ENCODE measurements at places on chromosomes 5 and 9.
A peak's percentile ranks its signal among the peaks of the same experiment; 100 is the strongest.

- DNase-seq = no peak
Measured at GRCh38 chr9:119418721-119419120, 49.5 kb upstream of the BRINP1 start.

- no peak for DNase-seq
Measured at GRCh38 chr5:111121926-111122325, 29.8 kb downstream of the WDR36 start.

DNA sequence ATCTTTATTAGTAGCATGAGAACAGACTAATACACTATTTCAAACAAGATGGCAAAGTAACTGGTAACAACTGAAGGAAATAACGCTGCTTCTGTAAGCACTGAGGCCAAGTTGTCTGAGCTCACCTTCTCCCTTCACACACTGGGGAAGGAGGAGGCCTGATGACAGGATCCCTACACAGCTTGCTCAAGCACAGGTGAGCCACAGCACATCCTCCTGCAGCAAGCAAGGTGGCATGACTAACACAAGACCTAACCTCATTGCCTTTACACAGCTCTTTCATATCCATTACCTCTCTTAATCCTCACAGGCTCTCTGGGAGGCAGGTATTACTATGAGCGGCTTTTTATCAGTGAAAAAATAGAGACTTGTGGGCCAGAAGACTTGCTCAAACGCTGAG, 83.3 kb downstream of the ARL15 start:
- DNase-seq = no peak

- DNase-seq = no peak
Measured at GRCh38 chr5:65776441-65777141, 54.6 kb downstream of the NLN start.

GRCh38 chr5:149049371-149049781, 13.5 kb downstream of the SH3TC2 start:
- DNase-seq = no peak

DNA sequence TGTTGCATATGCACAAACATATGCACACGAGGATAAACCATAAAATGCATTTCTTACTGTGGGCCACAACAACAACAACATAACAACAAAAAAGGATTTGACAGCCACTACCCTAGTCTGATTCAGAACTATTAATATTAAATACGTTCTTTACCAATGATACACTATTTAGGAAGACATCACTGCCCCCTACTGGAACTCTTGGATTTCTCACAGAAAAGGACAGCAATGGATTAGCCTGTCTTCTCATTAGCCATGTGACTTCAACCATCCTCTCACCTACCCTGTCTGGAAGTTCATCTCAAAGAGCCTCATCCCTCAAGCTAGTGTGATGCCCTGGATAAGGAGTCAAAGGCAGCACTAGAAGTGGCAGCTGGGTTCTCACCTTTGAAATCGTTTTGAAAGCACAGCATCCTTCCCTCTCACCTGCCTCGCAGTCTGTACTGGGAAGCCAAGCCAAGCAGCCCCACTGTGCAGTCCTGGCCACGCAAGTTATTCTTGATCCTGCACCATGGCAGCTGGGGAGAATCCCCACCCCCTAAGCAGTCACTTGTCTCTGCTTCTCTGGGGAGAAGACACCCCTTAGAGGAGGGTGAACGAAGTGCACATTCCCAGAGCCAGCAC, 64.6 kb downstream of the SH3TC2 start:
- DNase-seq = peak; percentile 28

DNA sequence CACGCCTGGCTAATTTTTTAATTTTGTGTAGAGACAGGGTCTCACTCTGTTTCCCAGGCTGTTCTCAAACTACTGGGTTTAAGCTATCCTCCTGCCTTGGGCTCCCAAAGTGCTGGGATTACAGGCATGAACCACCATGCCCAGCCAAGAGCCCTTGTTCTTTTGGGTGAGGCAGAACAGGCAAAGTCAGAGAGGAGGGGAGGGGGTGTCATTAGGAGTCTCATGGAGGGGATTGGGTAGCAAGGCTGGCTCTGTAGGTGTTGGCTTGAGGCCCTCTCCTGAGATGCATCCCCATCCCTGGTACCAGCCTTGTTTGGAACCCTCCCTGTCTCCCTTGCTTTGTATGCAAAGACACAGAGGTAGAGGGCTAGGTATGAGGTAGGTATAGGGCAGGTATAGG, 24.1 kb downstream of the GSN start:
- peak; percentile 35 for DNase-seq

- peak; percentile 18 for DNase-seq
Measured at GRCh38 chr5:71586052-71586940, 844 bp upstream of the MCCC2 start.

GRCh38 chr9:129145316-129145715, 32.7 kb downstream of the IER5L start:
- DNase-seq = no peak

DNA sequence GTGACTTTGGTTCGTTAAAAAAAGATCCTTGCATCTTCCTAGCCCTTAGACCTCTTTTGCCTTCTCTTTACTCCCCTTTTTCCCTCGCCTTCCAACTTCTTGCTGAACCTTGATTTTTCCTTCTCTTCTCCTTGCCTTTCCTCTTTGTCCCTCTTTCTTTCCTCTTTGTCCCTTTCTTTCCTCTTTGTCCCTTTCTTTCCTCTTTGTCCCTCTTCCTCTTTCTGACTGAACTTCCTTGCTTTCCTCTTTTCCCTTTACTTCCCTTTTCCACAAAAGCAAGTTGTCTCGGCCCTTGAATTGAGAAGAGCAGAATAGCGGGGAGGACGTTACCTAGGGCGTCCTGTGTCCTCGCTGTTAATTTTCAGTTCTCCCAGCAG, 1.4 kb upstream of the MLLT3 start:
- no peak for DNase-seq

GRCh38 chr5:143771189-143771588, 40.8 kb upstream of the HMHB1 start:
- DNase-seq = no peak

- no peak for DNase-seq
Measured at GRCh38 chr5:93330506-93330905, 250.5 kb downstream of the NR2F1-AS1 start.

DNA sequence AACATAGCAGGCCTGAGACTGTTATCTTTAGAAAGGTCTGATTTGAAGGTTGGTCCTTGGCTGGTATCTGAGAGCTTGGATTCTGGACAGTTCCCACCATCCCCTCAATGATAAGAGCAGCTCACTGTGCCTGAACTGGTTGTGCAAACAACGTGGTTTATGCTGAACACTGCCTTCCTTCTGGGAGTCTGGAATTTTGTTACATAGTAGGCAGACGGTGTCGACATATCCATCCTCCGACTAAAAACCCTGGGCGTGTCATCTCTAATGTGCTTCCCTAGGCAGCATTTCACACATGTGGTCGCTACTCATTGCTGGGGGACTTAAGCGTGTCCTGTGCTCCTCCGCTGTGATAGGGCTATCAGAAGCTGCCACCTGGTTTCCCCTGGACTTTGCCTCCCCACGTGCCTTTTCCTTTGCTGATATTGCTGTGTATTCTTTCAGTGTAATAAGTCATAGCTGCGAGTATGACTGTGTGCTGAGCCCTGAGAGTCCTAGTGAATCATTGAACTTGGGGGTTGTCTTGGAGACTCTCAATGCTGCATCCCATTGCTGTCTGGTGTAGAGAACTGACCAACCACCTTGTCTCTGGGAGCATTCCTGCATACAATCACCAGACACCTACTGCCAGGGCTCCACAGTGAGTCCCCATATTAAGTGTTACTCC, 119.1 kb upstream of the TBC1D2 start:
- no peak for DNase-seq

- DNase-seq = no peak
Measured at GRCh38 chr5:142545650-142546322, 140.1 kb downstream of the FGF1 start.

- DNase-seq = no peak
Measured at GRCh38 chr5:178377583-178378270, 145.1 kb upstream of the PHYKPL start.

GRCh38 chr9:92294297-92294676, 790 bp upstream of the IARS1 start:
- DNase-seq = no peak

GRCh38 chr5:149765932-149766331, 35.8 kb downstream of the PPARGC1B start:
- no peak for DNase-seq

DNA sequence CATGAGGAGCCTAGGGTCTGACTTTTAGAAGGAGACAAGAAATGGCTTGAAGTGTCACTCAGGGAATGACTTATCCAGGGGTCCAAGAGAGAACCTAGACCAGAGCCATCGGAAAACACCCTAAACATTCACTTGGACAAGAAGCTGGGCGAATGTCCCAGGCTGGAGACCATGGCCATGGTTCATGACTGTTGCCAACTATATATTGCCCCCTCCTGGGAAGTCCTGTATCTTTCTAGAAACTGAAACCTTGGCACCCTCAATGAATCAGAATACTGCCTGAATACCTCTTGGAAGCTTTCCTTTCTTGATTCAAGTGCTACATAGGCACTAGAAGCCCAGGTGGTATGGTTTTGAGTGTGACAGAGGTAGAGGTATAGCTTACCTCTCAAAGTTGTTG, 29.9 kb downstream of the TRMO start:
- no peak for DNase-seq

GRCh38 chr5:119166026-119166425, 95.1 kb downstream of the DMXL1 start:
- no peak for DNase-seq

DNA sequence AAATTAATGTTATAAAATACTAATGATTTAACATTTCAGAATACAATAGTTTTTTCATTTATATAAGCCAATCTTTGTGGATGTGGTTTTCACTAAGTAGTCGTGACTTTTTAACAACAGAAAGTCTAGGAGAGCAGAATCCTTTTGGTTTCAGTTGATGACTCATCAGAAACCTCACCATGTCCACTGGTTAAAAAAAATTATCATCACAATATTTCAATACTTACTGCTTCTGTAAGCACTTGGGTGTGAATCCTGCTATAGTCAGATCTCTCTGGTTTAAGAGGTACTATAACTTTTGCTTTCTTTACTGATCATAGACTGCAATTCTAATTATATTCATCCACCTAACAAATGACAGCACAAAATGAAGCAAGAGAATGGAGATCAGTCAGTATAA, 77.2 kb downstream of the MRPS30 start:
- DNase-seq = no peak

DNA sequence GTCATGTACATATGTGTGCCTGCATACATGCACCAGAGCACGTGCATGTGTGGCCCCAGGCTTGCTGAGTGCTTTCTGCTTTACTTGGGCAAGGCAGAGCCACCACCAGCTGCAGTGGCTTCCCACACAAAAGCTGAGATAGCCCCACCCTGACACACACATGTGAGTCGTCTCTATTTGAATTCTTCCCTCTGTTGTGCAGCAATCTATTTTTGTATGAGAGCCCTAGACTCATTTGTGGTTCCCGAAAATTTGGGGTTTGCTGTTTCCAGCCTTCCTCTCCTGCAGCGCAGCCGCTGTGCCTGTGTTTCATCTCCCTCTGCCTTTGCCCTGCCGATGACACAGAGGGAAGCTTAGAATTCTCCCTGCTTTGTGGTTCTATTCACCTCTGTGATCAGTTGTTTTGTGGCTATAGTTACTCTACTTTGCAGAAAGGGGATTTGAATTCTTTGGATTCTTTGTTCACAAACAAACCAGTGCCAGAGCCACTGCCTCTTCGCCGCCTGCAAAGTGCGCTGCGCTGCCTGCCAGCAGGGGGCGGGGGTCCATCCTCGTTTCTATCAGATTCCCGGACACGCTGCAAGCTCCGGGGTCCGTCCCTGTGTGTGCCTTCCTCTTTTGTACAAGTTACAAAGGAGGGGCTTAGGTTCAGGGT, 95.8 kb upstream of the DAP start:
- DNase-seq = peak; percentile 55

DNA sequence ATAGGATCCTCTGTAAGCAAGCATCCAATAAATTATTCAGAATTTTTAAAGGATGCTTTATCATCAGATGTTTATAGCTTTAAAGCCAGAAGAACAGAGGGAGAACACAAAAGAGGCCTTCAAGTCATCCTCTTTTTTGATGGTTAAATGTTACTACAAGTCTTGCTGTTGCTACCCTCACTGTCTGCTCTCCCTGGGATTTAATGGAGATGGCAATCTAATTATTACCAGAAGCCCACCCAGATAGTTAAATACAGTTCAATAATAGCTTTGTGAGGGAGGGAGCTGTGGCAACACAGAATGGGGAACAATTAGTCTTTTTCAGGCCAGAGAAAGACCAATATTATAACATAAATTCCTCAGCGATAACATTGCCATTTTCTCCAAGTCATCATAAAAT, 87.0 kb upstream of the ACTBL2 start:
- DNase-seq = no peak

DNA sequence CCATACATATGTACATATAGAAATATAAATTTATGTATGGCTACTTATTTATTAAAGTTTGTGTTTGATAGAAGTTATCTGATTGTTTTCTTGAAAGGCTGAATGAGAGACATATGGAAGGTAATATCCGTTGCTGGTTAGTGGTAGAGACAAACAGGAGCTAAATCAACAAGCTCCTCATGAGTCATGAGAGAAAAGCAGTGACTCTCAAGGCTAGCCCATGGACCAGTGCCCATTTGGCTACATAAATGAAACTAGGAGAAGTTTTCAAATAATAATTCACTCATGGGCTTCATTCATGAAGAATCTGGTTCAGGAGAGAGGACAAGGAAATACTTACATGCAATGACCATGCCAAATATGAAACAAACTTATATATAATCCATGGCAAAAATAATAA, 504.5 kb upstream of the ITGA1 start:
- no peak for DNase-seq

- DNase-seq = no peak
Measured at GRCh38 chr9:90568667-90569066, 74.0 kb downstream of the DIRAS2 start.

DNA sequence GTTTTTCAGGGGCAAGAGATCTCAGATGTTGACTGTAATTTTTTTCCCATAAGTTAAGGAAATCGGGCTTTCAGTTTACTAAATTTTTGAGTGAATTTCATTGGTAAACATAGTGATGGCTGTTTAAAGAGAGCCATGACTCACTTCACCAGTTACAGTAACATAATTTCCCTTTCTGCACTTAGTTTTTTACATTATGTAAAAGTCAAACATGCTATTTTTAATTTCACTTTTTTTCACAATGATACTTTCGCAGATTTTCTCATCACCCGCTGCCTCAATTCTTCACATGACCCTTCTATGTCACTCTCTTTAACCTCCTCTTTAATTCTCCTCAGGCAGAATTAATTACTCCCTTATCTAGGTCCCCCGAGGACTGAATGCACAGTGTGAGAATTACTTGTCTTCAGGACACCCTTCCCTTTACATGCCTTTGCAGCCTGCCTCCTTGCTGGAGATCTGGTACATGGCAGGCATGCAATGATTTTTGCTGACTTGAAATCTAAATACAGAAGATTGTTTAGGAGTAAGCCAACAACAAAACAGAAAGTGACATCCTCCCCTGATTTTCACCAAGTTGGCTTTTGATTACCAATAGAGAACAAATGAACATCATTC, 217.5 kb upstream of the S1PR3 start:
- DNase-seq = no peak
